NCI-H1694 treated with DMSO at 0.1 percent for 48 hours (cell line): ENCODE measurements at places on chromosomes 12 and 14.
A peak's percentile ranks its signal among the peaks of the same experiment; 100 is the strongest.

GRCh38 chr14:68879841-68880575, 87.1 kb upstream of the ZFP36L1 start:
- no peak for DNase-seq

- DNase-seq: no peak
Observed at GRCh38 chr12:102423462-102423861, 56.9 kb downstream of the IGF1 start.

DNA sequence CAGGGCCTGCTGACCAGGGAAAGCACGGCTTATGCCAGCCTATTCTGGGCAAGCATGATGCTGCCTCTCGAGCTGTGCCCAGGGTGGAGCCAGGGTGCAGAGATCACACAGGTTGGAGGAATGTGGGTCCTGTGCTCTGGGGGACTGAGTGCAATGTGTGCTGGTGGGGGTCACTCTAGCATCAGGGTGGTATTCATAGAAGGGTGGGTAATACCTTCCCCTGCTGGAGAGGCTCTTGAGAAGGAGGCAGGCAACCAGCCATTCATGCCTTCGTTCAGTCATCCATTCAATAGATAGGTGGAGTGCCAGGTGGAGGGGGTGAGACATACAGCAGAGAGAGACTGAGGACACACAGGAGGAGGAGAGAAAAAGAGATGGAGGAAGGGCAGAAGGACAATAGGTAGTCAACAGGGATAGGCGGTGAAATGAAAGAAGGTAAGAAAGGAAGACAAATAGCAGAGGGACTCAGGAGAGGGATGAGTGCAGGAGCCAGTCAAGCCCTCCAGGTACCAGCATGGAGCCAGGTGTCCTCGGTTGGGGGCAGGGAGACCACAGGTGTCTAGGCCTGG, 5.2 kb upstream of the ZNF385A start:
- DNase-seq: no peak

DNA sequence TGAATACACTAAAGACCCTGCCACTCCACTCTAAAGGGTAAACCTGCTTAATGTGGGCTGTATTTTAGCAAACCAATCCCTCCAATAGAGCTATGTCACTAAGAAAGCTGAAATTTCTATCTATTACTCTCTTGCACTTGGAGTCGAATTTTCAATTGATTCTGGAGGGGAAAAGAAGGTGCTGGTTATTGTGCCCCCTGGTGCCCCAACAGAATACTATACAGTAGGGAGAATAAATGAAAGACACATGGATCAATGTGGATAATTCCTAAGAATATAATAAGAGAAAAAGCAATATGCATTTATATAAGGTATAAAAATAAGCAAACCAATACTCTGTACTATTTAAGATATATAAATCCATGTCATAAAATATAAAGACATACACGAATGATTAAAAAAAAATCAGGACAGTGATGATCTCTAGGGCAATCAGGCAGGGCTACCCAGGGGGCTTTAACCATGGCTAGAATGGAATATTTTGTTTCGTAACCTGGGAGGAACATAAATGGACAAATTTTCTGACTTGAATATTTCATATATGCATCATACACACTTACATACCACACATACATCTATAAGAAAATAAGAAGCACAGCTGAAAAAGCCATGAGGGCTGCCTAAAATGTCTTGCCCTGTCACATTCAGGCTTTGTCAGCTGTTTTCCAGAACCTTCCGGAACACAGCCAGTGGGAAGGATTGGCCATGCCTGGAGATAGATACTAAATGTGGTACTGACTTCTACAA, 54.4 kb downstream of the EFCAB11 start:
- peak; percentile 46 for DNase-seq

DNA sequence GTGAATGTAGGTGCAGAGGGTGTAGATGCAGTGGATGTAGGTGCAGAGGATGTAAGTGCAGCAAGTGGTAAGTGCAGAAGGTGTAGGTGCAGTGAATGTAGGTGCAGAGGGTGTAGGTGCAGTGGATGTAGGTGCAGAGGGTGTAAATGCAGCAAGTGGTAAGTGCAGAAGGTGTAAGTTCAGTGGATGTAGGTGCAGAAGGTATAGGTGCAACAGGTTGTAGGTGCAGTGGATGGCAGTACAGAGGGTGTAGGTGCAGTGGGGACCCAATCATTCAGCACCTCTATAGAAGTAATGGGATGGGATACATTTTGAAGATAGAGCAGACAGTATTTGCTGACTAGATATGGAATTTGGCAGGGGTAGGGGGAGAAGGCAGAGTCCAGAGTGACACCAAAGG, 85.0 kb downstream of the HECTD4 start:
- no peak for DNase-seq

GRCh38 chr14:21050597-21050996, 7.0 kb upstream of the RNASE8 start:
- DNase-seq: no peak

DNA sequence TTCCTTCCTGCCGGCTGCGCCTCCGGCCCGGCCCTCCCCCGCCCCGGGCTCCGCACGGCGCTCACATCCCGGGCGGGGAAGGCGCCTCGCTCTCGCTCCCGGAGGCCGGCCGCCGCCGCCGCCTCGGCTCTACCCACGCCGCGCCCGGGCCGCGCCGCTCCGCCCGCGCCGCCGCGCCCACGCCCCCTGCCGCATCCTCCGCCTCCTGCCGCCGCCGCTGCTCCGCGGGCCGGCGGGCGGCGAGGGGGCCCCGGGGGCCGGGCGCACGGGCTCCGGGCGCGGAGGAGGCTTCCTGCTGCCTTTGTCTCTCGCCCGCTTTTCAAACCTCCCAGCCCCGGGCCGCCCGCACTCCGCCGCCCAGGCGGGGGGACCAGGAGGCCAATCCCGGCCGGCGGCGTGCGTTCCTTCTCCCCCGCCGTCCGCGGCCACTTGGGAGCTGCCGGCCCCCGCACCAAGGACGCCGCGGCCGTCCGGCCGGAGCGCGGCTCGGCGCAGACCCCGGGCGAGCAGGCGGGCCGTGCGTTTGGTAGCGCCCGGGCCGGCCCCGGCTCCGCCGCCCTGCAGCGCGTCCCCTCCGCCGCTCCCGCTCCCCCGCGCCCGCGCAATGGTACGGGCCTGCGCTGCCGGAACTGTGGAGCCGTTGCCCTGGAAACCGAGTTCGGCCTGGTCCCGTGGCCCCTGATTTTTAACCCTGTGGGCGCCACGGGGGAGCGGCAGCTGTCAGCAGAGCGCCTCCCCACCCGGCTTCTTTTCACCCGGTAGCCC, at the start of gene FBXL14:
Gene FBXL14 (minus strand): TSS at position 321 of the 765 bp plus-strand sequence. CDS start 515 bp downstream, outside the sequence.
- DNase-seq: peak; percentile 65

DNA sequence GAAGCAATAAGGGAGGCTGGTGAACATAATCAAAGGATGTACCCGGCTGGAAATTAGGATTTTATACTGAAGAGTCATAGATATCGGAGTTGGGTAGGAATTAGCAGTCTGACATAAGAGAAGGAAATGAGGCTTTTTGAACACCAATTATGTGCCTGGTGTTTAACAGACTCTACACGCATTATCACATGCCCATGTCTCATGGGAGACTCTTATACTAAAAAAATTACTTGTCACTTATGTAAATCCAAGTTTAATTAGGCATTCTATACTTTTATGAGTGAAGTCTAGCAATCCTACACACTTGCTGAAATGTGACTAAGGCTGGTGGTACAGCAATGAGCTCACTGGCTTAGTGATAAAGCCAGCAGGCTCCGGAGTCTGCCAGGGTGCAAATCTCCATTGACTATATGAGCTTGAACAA, 93.5 kb downstream of the NUAK1 start:
- no peak for DNase-seq

DNA sequence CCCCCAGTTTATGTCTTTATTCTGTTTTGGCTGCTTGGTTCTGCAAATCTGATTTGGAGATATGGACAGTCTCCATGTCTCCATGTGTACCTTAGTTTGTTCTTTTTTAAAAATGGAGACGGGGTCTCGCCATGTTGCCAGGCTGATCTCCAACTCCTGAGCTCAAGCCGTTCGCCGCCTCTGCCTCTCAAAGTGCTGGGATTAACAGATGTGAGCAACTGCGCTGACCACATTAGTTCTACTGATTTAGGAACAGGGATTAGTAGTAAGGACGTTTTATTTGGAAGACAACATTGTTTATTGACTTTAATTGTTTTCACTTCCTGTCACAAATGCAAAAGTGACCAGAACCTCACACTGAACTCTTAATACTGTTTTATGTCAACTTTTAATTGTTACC, 14.7 kb downstream of the AEBP2 start:
- DNase-seq: no peak
